ENCODE measurements at places on chromosomes 3 and 15.

GRCh38 chr3:61819861-61820260 is 258.5 kb downstream of the PTPRG start:
- no peak for DNase-seq
- no peaks in the 10 kb centered on the region for H3K4me1 ChIP-seq
- no peak overlapping the region for H3K27ac ChIP-seq
- no peaks in the 10 kb centered on the region for H3K36me3 ChIP-seq
- no peak overlapping the region for H3K4me3 ChIP-seq
- no peaks in the 10 kb centered on the region for H3K27me3 ChIP-seq

DNA sequence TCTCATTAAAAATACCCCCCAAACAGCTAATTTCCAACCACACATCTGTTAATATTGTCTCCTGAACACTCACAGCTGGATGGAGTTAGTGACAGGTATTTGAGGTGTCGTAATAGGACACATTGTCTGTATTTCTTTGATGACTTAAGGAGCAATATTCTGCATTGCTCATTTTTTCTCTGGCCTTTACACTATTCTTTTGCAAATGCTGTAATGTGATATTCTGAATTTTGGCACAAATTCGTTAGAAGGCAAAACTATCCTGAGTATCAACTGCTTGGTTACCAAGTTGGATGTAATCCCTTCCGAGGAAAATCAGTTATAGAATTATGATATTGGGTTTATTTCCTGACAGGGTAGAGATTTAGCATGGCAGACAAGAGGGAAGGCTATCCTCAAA is 1030.2 kb downstream of the MCTP2 start:
- no peaks in the 10 kb centered on the region for H3K27me3 ChIP-seq
- H3K27ac ChIP-seq: no peak overlapping the region
- no peak overlapping the region for H3K4me3 ChIP-seq
- no peak for DNase-seq
- no peaks in the 10 kb centered on the region for H3K4me1 ChIP-seq

- H3K27me3 ChIP-seq: no peaks in the 10 kb centered on the region
- H3K36me3 ChIP-seq: peaks cover 4% of the 10 kb centered on the region
- H3K27ac ChIP-seq: no peak overlapping the region
These were observed 38.2 kb downstream of the VPS13C start for GRCh38 chr15:62021991-62022600.

DNA sequence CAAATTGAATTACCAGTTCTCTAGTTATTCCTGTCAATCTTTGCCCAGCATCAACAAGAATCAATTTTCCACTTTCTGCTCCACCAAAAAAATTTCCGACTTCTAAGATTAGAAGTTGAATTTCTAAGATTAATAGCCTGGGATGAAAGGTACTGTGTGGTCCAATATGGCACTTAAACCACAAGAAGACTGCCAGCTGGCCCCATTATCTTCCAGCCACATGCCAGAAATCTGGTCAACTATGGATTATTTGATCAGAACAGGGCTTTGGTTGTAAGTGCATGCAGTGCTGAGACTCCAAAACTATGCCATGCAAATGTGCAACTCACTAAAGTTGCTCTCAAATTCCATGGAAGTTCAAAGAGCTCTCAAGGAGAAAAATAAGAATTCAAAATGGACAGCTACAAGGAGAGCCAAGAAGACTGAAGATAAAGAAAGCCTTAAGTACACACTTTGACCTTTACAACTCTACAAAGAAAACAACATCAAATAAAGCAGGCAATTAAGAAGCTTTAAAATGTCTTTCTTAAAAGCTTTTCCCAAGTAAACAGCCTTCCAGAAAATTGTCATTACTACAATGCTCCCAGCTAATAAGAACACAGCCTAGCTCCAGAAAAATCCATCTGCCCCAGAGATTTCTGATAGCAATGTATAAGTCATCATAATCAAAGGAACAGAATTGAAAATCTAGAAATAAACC is 64.2 kb downstream of the ST3GAL6 start:
- H3K27me3 ChIP-seq: no peaks in the 10 kb centered on the region
- H3K36me3 ChIP-seq: peaks cover 17% of the 10 kb centered on the region
- H3K4me1 ChIP-seq: no peaks in the 10 kb centered on the region
- no peak overlapping the region for H3K27ac ChIP-seq
- H3K4me3 ChIP-seq: no peak overlapping the region

DNA sequence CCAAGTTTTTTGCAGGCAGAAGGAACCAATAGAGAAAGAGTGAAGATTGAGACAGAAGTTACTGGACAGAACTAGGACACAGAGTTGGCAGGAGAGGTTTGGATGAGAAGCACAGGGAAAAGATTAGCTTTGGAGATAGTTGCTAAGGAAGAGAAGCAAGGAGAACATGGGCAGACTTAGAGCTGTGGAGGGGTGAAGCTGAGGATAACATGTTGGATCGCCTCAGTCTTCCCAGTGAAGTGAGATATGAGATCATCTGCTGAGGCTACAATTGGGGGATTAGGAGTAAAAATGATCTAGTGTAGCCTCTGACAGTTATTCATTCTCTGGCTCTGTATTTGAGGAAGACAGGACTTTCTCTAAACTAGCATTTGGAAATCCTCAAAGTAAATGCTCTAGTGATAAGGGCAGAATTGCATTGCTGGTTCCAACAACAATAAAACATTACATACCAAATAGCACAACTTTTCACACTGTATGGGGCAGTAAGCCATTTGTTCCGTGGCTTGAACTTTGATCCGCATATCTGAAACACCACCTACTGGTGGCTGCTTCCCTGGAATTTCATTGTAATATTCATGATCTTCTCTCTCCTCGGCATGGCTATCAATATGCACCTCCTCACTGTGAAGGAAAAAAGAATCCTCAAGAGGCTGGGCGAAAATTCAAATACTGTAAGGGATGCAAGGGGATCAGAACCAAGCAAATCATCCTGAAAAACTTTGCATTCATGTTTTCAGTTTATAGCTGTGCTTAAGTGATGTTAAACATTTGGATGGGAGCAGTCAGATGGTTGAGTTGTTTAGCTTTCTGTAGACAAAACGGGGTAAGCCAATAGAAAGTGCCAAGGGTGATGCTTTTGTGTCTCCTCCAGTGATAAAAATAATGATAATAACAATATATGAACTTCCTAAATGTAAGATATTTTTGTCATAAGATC is 22.2 kb upstream of the EID1 start:
- H3K27ac ChIP-seq: no peak overlapping the region
- H3K4me1 ChIP-seq: peaks cover 5% of the 10 kb centered on the region
- no peak overlapping the region for H3K4me3 ChIP-seq
- no peaks in the 10 kb centered on the region for H3K36me3 ChIP-seq

- H3K36me3 ChIP-seq: peaks cover 35% of the 10 kb centered on the region
- 0 out of 2 replicates have a peak, but pooled peaks cover 2% of the 10 kb centered on the region for H3K4me1 ChIP-seq
- no peak overlapping the region for H3K4me3 ChIP-seq
- H3K27ac ChIP-seq: no peak overlapping the region
These were observed 78.4 kb upstream of the PRR23E start for GRCh38 chr3:127114337-127115070.

GRCh38 chr3:127549826-127550467 is 40.6 kb downstream of the TPRA1 start:
- H3K4me1 ChIP-seq: no peaks in the 10 kb centered on the region
- DNase-seq: no peak
- no peaks in the 10 kb centered on the region for H3K27me3 ChIP-seq
- no peak overlapping the region for H3K4me3 ChIP-seq
- H3K27ac ChIP-seq: no peak overlapping the region
- no peaks in the 10 kb centered on the region for H3K36me3 ChIP-seq

GRCh38 chr3:100008081-100008698 is 106.1 kb downstream of the FILIP1L start:
- no peak overlapping the region for H3K27ac ChIP-seq
- no peaks in the 10 kb centered on the region for H3K27me3 ChIP-seq
- no peaks in the 10 kb centered on the region for H3K36me3 ChIP-seq
- peaks cover 4% of the 10 kb centered on the region for H3K4me1 ChIP-seq

DNA sequence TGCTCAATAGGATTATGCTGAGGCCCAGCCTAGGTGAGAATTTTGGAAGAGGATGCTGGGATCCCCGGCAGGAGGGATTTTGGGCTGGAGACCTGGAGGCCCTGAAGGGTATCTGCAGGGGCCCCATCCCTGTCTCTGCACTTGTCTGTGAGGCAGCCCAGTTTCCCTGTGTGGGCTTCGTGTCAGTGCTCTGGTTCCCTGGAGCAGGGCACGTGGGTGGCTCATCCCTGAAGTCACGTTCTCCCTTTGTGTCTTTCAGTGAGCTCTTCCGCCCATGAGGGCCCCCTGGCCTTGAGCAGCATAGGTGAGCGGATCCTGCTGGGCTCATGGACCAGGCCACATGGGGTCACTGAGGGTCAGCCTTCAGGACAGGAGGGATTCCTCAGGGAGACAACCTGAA is 217.9 kb downstream of the SNRPN start:
- no peaks in the 10 kb centered on the region for H3K4me1 ChIP-seq
- H3K27ac ChIP-seq: no peak overlapping the region
- no peak overlapping the region for H3K4me3 ChIP-seq
- H3K27me3 ChIP-seq: no peaks in the 10 kb centered on the region

- no peaks in the 10 kb centered on the region for H3K27me3 ChIP-seq
- H3K36me3 ChIP-seq: peaks cover 6% of the 10 kb centered on the region
- no peak overlapping the region for H3K27ac ChIP-seq
- no peak for DNase-seq
- no peaks in the 10 kb centered on the region for H3K4me1 ChIP-seq
These were observed 48.0 kb downstream of the CTNNB1 start for GRCh38 chr3:41247055-41248004.

GRCh38 chr3:101695779-101696372 is 9.4 kb upstream of the RPL24 start:
- DNase-seq: no peak
- no peaks in the 10 kb centered on the region for H3K27me3 ChIP-seq
- H3K4me1 ChIP-seq: no peaks in the 10 kb centered on the region
- H3K27ac ChIP-seq: no peak overlapping the region
- H3K36me3 ChIP-seq: no peaks in the 10 kb centered on the region

DNA sequence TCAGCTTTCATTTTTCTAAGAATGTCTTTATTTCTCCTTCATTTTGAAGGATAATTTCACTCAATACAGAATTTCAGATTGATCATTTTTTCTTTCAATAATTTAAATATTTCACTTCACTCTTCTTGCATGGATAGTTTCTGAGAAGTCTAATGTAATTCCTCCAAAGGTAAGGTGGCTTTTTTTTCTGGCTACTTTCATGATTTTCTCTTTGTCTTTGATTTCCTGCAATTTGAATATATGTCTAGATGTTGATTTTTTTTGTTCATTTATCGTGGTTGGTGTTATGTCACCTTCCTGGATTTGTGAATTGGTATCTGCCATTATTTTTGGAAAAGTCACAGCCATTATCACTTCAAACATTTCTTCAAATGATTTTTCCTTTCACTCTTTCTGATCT is 14.6 kb upstream of the MCF2L2 start:
- no peak overlapping the region for H3K27ac ChIP-seq
- DNase-seq: no peak
- H3K27me3 ChIP-seq: no peaks in the 10 kb centered on the region
- no peak overlapping the region for H3K4me3 ChIP-seq

DNA sequence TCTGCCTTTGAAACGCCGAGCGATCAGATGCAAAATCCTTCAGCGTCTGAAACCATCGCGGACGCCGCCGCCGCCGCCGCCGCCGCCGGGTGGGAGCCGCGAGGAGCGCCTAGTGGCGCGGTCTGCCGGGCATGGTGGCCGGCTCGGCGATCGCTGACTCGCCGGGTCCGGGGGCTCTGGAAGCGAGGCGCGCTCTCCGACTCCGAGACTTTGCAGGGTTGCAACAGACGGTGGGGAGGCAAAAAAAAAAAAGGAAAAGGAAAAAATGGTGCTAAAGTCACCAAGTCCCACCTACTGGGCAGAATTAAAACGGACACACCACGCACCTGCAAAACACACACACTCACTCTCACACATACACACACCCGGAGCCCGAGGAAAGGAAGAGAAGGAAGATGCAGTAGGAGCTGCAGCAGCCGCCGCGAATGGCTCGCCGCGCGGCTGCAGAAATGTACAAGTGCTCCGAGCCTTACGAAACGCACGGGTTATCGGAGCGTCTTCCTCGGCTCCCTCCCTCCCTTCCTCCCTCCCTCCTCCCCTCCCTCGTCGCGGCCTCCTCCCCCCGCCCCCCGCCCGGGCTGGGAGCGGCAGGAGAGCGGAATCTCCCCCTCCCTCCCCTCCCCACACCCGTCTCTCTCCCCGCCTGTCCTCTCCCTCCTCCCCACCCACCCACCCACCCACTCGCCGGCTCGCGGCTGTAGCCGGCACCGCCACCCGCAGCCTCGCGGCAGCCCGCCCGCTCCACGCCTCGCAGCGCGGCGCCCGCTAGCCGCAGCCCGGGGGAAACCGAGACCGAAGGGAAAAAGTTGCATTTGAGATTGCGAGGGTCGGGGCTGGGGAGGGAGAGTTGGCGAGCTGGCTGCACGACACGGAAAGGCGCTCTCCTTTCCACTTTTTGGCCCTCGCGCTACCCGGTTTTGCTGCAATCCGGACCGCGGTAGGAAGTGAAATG is at the start of gene NTRK3:
Gene NTRK3 (minus strand): TSS at position 461 of the 952 bp plus-strand sequence. CDS start 586 bp downstream, outside the sequence.
- peaks cover 3% of the 10 kb centered on the region for H3K36me3 ChIP-seq
- H3K4me1 ChIP-seq: no peaks in the 10 kb centered on the region
- DNase-seq: peak; percentile 64
- peak within 1 kb of the TSS; percentile 96 for H3K4me3 ChIP-seq

DNA sequence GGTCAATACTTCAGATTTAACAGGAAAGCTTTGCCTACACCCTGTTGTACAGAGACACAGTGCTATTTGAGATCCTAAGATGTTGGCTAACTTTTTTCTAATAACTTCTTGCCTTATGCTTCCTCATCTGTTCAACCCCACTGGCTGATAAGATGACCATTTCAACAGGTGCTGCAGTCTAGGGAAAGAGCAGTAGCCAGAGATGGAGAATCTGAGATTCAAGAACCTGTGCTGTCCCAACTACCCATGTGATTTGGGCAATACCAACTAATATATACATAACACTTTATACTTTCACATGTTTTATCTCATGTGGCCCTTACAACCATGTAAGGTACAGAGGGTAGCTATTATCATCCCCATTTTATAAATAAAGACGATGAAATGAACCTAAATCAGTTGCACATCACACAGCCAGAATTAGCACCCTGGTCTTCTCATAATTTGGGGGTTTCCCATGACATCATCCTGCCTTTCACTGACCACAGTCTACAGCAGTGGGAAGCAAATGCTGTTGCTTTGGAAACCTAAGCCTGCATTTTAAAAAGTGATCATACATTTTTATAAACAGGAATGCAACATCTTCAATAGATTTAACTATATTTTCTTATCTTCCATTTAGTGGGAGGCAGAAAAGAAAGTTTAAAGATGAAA is 9.7 kb downstream of the TTC23 start:
- H3K27me3 ChIP-seq: no peaks in the 10 kb centered on the region
- peaks cover 4% of the 10 kb centered on the region for H3K36me3 ChIP-seq
- H3K4me3 ChIP-seq: no peak overlapping the region
- no peak for DNase-seq
- H3K27ac ChIP-seq: no peak overlapping the region
- H3K4me1 ChIP-seq: no peaks in the 10 kb centered on the region

- peaks cover 7% of the 10 kb centered on the region for H3K4me1 ChIP-seq
- H3K36me3 ChIP-seq: no peaks in the 10 kb centered on the region
- no peak within 1 kb of the TSS for H3K27ac ChIP-seq
- peaks cover 9% of the 10 kb centered on the region for H3K27me3 ChIP-seq
- peak within 1 kb of the TSS; percentile 83 for H3K4me3 ChIP-seq
These were observed at the start of the genes CHDH and IL17RB for GRCh38 chr3:53846134-53846850. Gene CHDH (minus strand): TSS chr3:53846419. CDS start chr3:53824008, 22,411 bp downstream. Gene IL17RB (plus strand): TSS chr3:53846568. CDS start chr3:53846589, 21 bp downstream.

GRCh38 chr15:49439678-49440395 is 16.8 kb downstream of the FGF7 start:
- DNase-seq: no peak
- no peaks in the 10 kb centered on the region for H3K4me1 ChIP-seq
- H3K36me3 ChIP-seq: no peaks in the 10 kb centered on the region
- H3K27ac ChIP-seq: no peak overlapping the region
- no peaks in the 10 kb centered on the region for H3K27me3 ChIP-seq

GRCh38 chr15:49832511-49832910 is 211.7 kb downstream of the DTWD1 start:
- no peak overlapping the region for H3K27ac ChIP-seq
- no peak overlapping the region for H3K4me3 ChIP-seq
- peak; percentile 76 for DNase-seq
- H3K4me1 ChIP-seq: no peaks in the 10 kb centered on the region
- no peaks in the 10 kb centered on the region for H3K27me3 ChIP-seq
